ENCODE measurements at places on chromosomes 7 and 10.

- DNase-seq = no peak
These were observed 228.2 kb downstream of the NSUN6 start for GRCh38 chr10:18423058-18423637.

GRCh38 chr10:102235598-102235920 is 5.8 kb downstream of the PITX3 start:
- DNase-seq = no peak

- no peak for DNase-seq
These were observed 297.0 kb downstream of the PHTF2 start for GRCh38 chr7:78095549-78095948.

DNA sequence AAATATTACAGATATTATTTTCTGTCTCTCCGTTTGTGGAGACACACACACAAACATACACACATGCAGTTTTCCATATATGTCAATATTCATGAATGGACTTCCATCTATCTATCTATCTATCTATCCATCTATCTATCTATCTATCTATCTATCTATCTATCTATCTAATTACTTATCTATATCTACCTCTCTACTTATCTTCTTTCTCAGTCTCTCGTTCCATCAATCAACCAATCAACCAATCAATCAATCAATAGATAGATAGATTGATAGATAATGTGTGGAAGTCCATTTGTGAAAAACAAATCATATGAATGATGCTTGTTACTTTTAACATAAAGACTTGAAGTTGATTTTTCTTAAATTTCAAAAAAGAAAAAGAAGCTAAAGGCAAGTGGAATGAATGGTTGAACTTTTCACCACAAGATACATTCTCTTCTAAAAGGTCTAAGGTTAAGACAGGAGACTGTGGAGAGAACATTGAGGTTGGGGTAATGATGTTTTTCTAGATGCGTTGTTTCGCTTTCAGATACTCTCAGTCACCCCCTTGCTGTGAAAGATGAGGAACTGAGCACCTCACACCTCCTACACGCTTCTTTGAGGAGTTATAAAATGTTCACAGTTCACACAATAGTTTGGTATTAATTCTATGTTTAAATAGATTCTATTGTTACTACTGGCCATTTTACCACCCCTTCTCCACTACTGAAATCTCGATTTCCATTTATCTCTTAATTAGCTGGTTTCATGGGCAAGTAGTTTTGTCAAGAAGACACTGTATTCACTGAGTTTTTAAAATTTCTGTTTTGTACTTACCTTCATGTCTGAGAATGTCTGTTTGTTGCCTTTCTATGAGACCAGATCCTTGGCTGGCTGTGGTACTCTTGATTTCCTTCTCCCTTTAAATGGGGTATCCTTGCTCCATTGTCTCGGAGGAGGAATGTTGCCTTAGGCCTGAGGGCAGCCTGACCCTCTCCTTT is 114.1 kb downstream of the EMX2 start:
- DNase-seq = no peak

GRCh38 chr10:101094121-101094879 is 32.5 kb downstream of the KAZALD1 start:
- no peak for DNase-seq

DNA sequence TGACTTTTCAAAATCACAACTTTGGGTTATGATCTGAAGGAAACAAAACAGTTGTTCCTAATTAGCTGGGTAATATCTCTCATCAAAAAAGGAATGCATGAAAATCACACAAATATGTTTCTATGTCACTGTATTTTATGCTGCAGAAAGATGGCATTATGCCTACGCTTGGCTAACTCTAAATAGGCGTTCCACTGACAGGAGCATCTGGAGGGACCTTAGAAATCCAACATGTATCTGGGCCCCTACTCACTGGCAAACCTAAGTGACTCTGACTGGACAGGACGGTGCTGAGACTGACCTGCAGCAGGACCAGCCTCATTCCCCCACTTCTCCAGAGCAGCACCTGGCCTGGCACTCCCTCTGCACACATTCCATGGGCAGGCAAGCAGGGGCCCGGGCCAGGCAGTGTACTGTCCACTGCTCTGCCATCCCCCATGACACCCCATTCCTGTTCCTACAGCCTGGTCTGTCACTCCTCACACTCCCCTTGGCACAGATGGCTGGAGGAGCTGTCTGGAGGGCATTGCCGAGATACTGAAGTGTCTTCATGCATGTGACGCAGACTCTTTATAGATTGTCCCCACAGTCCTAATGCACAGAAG is 2.6 kb upstream of the MYL7 start:
- DNase-seq = no peak

- peak; percentile 86 for DNase-seq
These were observed at the start of gene ZNF736 for GRCh38 chr7:64313740-64314491. Gene ZNF736, plus strand, starts transcription at chr7:64313961. Its CDS starts 190 bp downstream, at chr7:64314151.

- DNase-seq = no peak
These were observed 4.3 kb downstream of the HOXA10 start for GRCh38 chr7:27169658-27170425.

- DNase-seq = no peak
These were observed 140.2 kb upstream of the PPP2R2D start for GRCh38 chr10:131760416-131761166.

DNA sequence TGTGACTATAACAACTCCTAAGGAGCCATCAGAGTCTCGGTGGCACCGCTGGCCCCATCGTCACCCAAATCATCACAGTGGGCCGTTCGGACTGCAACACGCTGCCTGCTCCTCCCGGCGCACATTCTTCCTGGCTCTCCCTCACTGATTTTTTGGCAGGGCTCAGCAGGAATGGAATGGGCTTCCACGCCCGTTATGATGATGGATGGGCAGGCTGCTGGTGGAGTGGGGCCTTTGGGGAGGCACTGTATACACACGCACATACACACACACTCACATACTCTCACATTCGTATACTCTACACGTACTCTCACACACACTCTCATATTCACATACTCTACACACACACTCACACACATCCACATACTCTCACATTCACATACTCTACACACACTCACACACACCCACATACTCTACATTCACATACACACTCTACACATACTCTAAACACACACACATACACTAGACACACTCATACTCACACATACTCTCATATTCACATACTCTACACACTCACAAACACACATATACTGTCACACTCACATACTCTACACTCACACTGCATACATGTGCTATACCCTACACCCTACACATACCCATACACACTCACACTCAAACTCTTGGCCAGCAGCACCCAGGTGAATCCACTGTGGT is 99.8 kb downstream of the KCNMA1 start:
- DNase-seq = no peak

- no peak for DNase-seq
These were observed 36.3 kb upstream of the VSIR start for GRCh38 chr10:71809628-71810027.

GRCh38 chr10:102334101-102334500 is 61.4 kb upstream of the NFKB2 start:
- DNase-seq = no peak

DNA sequence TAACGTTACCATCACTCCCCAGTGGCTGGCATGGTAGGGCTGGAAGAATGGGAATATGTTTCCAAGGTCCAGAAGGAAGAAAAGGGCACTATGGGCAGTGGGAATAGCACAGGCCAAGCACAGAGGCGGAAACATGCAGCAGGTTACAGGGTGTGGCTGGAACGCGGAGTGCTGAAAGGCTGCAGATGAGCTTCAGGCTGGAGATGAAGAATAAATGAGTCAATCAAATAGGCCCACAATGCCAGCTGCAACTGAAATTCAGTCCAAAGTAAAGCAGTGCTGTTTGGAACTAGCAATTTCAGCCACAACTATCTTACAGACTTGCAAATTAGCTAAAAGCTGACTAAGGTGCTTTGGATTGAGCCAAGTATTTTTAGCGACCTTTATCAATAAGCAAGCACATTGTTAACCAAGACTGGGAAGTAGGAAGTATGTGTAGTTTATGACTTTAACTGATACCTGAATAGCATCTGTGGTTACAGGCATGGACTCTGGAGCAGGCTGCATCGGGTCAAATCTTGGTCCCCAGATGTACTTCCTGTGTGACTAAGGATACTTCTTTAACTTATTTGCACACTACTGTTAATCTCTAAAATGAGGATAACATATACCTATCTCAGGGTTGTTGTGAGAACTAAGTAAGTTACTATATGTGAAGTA is 77.5 kb upstream of the CTTNBP2 start:
- no peak for DNase-seq

DNA sequence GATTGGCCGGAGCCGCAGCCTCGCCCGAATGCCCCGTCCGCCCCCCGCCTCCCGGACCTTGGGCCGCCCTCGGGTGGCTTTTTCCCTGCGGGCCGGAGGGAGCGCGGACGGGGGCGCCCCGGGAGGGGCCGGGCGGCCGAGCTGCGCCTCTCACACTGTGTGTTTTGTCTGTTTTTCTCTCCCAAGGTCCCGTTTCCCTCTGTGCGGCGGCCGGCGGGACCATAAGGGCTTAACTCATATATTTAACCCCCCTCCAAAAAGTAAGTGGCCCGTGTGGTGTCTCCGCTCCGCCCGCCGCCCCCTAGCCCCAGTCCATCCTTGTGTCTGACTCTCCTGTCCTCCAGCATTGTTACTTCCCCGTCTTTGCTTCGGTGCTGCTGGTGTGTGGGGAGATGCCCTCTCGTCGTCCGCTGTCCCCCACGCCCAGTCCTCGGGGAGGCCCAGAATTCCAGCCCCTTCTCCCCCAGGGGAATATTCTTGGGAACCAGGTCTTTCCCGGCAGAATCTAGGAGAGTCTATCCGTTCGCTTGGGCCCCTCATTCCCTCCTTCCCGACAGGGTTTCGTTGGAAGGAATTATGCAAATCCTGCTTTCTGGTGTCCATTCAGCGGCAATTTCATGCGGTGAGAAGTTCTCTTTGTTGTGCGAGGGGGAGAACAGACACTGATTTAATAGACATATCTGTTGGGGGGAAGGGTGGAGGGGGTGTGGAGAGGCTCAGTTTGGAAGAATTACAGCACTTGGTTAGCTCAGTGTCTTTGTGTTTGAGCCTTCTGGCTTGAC is 1.3 kb downstream of the LCOR start:
- DNase-seq = no peak

DNA sequence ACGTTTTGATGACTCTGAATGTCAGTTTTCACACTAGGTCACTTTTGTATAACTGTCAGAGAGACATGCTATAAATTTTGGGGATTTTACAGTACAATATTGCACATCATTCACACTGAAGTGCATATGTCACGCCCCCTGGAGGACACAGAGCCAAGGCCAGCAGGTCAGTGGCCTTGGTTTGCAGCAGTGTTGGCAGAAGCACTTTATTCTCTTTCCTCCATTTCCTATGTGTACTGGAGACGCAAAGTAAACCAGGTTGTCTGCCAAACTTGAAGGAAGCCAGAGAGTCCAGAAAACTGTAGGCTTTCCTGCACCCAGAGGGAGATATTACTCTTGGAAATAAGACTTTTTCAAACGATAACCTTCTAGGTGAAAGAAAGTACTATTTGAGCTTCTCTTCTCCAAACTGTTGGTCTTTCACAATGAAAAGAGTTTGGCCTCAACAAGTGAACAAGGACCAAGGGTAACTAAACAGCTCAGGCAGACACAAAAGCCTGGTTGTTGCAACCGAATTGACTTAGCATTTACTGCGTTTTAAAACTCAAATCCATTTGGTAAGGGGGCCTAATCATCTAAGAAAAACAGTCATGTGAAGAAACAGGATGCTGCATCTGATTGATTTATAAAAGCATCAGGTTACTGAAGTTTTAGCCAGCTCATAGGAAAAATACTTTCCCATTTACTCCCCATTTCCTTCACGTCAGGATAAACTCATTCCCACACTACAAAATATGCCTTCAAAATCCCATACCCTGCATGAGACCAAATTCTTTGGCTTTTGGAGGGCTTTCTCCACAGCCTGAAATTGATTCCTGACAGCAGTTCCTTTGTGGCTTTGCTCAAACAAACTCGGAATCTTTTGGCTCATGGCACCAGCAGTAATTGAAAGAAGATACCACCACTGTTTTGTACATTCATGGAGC is 83.0 kb upstream of the SEC61G start:
- DNase-seq = no peak

All from central memory CD4-positive, alpha-beta T cell (primary cell).